Retinal pigment epithelial cell (primary cell): ENCODE measurements at places on chromosomes 11 and 22.

GRCh38 chr11:38700111-38700510 is 2102.1 kb upstream of the RAG2 start:
- DNase-seq: no peak

DNA sequence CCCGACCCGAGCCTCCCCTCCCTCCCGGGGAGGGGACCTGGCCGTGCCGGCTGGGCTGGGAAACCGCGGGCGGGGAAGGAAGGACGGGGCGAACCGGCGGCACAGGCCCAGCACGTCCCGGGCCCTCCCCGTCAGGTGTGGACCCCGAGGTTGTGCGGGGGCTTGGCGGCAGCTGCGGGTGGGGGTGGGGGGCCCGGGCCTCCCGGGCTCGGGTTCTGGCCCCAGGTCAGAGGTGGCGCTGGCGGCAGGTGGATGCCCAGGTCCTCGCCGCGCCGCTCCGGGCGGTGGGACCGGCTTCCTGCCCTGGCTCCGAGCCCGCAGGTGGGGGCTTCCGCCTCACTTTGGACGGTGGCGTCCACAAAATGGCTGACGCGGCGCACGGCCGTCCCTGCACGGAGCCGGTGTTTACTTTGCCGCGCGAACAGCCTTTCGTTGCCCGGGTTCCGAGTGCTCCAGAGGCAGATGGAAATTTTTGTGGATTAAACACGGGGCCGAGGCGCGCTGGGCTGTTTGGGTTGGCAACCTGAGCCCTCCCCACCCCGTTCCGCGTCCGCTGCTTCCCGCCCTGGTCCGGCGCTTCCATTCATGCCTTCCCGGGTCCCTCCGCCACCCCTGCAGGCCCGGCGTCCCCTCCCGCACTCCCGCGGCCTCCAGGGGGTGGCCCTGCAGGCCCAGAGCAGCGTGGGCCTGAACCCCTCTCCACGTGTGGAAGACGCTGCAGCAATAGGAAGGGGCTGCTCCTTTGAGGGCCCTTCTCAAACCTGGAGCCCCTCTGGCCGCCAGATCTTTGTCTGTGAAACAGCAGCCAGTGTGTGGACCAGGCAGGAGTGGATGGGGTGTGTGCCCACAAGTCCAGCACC is 92.0 kb upstream of the KCNQ1OT1 start:
- DNase-seq: no peak

DNA sequence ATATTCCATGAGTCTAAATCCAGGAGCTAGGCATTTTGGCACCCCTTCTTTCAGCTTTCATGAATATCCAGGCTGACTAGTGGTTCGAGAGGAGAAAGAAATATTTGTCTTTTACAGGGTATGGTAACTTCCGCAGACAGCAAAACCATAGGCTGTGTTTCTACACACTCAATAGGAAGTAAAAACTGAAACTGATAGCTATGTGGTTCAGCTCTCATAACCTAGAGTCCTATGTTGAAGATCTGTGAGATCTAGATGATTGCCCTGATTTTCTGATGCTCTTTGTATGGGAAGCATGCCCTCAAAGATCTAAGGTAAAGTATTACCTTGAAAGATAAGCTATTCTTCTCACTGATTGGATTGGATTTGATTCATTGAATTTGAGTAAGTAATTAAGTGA is 118.3 kb downstream of the CD44 start:
- DNase-seq: no peak

DNA sequence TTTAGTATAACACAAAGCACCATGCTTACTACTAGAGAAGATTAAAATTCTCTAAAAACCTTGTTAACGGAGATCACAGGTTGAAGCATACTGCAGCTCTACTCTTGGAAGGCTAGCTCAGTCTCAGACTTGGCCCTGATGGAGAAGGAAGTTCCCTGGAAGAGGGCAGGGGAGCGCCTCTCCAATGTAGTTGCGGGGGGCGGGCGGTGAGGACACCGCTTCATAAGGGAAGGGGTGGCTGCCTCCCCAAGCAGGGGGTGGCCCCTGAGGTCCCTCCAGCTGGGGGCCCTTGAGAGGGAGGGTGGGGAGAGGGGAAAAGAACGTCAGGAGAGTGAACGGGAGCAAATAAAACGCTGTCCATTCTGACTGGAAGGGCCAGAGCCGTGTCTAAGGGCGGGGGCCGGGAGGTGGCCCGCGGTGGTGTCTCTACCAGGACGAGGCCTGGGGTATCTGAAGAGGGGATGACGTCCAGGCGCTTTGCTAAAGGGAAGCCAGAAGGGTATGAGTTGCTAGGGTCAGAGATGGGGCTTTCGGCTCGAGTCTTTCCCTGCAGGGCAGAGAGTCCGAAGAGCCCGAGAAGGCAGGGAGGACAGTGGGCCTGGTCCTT is 553 bp upstream of the USP47 start:
- no peak for DNase-seq

GRCh38 chr22:49629586-49630447 is 197.9 kb downstream of the BRD1 start:
- no peak for DNase-seq

GRCh38 chr11:125398475-125398874 is 97.6 kb downstream of the FEZ1 start:
- DNase-seq: no peak
